AG08396 (cell line): ENCODE measurements at places on chromosomes 3 and 15.

DNA sequence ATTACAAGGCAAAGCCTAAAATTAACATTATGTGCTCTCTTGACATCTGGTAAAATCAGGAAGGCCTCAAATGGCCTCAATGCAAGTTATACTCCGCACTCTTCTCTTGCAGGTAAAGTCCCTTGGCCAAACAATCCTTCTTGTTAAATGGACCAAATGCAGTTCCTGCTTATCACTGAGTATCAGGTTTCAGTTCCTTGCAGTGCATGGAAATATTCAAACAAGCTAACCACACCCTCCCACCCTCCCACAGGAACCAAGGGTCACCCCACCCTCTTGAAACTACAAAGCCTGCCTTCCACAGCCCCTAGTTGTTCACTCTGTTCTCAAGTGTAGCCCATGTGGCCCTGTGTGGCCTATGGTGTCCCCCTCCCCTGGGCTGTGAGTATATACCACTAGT lies 171.9 kb upstream of the CADPS start:
- no peak for DNase-seq

GRCh38 chr3:65706776-65707568 lies 331.7 kb downstream of the MAGI1 start:
- peak; percentile 12 for DNase-seq

- DNase-seq, result no peak
Measured at GRCh38 chr3:181379278-181379677, 332.4 kb upstream of the SOX2 start.

GRCh38 chr15:22936577-22937472 lies 43.3 kb downstream of the CYFIP1 start:
- DNase-seq, result no peak

DNA sequence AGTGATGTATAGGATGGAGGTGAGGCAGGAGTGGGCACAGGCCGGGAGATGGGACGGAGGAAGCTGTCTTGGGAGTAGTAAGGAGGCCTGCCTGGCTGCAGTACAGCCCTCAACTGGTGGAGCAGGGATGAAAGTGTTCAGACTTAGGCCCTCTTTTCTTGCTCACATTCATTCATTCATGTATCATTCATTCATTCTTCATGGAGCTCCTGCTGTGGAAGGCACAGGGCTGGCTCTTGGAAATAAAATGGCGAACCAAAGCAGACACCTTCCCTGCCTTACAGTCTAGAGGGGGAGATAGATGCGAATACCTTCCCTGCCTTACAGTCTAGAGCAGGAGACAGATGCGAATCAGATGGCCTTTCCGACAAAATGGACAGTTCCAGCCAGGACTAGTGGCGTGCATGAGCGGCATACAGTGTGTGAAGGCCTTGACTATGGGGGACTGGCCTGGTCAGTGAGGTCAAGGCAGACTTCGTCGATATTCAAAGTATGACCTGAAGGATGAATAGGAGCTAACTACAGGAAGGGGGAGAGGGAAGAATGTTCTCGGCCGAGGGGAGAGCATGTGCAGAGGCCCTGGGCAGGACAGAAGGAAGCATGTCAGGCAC lies 143.2 kb upstream of the TLE3 start:
- DNase-seq, result no peak

DNA sequence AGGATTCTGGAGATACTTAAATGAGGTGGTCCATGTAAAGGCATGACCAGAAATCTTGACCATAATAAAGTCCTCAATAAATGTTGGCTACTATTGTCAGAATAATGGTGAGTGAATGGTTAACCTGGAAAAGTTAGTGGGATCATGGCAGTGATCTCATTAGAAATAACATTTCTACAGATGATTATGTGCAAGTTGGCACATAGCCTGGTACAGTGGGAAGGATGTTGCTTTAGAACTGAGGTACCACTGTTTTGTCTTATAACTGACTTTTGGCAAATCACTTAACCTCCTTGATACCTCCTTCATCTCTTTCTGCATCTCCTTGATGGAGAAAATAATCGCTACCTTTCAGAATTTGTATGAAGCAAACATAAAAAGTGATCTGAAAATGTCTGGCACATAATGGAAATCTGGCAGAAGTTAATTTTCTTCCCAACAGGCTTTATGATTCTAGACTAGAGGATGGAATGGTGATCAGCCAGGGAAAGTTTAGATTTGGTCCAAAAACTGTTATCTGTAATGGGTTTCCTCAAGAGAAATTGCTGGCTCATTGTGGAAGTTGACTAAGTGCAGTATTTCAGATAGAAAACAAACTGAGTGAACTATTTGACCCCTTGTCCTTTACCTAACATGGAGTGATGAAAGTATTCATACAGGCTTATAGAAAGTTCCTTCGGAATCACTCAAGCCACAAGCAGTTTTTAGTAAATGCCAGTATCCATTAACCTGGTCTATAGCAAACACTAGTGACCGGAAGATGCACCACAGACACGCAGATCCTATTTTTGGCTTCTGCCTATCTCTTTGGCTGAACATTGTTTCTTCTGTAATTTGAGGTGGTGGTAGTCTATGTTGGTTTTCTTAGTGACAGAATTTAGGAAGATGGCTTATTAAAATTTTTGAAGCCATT lies 449.6 kb upstream of the TGFBR2 start:
- DNase-seq, result no peak

- no peak for DNase-seq
Measured at GRCh38 chr3:140630366-140630765, 47.5 kb upstream of the TRIM42 start.

GRCh38 chr15:68337826-68338225 lies 60.3 kb downstream of the FEM1B start:
- no peak for DNase-seq

- DNase-seq, result no peak
Measured at GRCh38 chr15:59885832-59886231, 118.3 kb upstream of the FOXB1 start.

- DNase-seq, result no peak
Measured at GRCh38 chr3:73727854-73728253, 103.1 kb upstream of the PDZRN3 start.

GRCh38 chr3:120524171-120524923 lies 71.8 kb upstream of the NDUFB4 start:
- DNase-seq, result no peak

DNA sequence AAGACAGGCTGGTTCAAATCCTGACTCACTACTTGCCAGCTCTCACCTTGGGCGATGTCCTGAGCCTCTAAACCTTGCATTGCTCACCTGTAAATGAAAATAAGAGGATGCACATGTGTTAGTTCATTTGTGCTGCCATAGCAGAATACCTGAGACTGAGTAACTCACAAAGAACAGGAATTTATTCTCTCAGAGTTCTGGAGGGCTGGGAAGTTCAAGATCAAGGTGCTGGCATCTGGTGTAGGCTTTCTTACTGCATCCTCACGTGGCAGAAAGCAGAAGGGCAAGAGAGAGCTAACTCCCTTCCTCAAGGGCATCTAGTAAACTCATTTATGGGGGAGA lies 222.7 kb downstream of the MTHFS start:
- no peak for DNase-seq

DNA sequence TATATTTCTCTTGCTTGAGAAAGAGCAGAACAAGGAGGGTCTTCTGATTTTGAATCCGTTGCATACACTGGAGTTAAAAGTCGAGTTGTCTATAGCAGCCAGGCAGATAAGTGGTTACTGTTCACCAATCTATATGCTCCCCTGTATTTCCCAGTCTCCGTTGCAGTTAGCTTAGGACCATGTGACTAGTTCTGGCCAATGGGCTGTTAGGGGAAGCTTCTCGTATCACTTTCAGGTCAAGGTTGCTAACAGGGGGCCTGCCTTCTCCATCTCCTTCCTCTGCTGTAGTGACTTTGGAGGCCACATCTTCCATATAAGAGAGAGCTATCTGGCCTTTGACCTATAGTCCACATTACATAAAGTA lies 188.5 kb upstream of the KBTBD8 start:
- no peak for DNase-seq

GRCh38 chr15:71543413-71543812 lies 266.9 kb upstream of the NR2E3 start:
- no peak for DNase-seq

DNA sequence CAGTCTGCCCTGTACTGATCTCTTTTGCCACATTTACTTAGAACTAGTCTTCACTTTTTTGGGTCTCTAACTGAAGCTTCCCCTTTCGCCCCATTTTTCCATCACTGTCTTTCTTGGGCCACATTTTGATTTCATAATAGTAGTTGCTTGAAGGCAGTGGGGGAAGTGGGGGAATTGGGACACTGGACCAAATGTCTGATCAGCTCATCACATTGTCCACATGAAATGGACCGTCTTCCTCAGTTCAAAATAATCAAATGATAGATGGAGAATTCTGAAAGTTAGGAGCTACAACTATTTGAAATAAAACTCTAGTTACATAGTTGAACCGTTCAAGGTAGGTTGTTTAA lies 747 bp downstream of the PDCD6IP start:
- DNase-seq, result no peak

GRCh38 chr15:90497376-90497775 lies 32.3 kb upstream of the CRTC3 start:
- DNase-seq, result no peak

- DNase-seq, result no peak
Measured at GRCh38 chr3:56771376-56771775, 30.4 kb downstream of the ARHGEF3 start.

- DNase-seq, result peak; percentile 74
Measured at GRCh38 chr15:84878504-84878903, 6.0 kb upstream of the SLC28A1 start.

DNA sequence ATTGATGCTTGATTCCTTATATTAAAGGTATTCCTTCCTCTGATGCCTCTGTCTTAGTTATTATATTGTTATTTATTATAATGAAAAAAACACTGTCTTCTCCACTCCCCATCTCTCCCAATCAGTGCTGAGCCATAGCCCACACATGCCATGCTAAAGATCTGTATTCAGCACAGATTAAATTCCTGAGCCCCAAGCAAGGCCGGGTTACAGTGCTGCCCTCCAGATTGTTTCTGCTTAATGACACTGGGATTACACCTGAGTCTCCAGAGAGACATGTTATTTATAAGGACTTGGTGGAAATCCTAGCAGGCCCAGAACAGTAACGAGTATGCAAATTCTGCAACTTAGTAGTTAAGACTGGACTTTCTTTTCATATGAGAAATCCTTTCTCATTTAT lies 305.9 kb upstream of the UMPS start:
- DNase-seq, result no peak

- no peak for DNase-seq
Measured at GRCh38 chr15:76168237-76168984, 108.6 kb downstream of the TMEM266 start.

GRCh38 chr3:87558492-87558891 lies 282.1 kb upstream of the POU1F1 start:
- no peak for DNase-seq

- DNase-seq, result no peak
Measured at GRCh38 chr3:37511463-37511920, 337.1 kb upstream of the LRRFIP2 start.

- no peak for DNase-seq
Measured at GRCh38 chr3:25697553-25697952, 32.8 kb upstream of the TOP2B start.
